Stimulated activated memory B cell treated with anti-CD40 and anti-IgM and Interleukin-4, amounts not matched to agents 10 μg/mL and 1 μg/mL and 100 μg/mL, for 72 hours (primary cell): ENCODE measurements at places on chromosomes 13 and 19.

DNA sequence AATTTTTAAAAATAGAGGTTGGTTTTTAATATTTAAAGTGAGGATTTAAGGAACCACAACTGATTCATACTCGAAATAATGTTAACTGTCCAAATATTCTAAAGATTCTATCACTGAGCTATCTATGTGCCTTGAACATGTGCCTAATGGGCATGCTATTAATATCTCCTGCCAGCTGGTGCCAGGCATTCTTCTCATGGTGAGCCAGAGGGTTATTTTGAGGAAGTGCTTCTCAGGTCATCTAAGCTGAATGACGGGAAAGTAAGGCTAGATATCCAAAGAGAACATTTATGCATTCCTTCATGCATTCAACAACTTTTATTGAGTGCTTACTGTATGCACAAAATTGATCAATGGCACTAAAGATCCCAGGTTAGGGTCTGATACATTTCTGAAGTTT lies 138.2 kb downstream of the PIBF1 start:
- no peak for ATAC-seq

DNA sequence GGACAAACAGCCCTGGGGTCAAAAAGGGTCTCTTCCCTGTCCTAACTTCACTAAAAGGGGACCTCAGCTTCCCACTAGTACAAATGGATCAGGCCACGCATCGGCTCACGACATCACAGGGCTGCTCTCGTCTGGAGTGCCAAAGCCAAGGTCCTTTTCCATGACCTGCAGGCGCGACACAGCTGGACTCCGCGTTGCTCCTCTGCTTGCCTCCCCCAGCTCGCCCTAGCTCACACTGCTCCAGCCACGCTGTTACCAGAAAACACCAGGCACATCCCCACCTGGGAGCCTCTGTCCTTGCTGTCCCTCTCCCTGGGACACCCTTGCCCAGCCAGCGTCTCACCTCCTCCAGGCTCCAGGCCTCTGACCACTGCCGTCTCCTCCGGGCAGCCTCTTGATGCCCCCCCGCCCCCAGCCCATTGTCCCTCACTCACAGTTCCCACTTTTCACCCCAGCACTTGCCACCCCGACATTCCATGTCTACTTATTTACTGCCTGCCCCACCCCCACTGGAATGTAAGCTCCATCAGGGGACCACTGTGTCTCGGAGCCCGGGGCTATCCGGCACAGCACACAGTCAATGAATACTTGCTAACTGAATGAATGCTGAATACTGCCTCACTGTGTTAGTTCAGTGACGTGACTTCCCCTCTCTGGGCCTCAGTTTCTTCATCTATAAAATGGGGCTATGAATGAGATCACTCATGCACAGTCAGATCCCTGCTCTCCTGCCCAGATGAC lies 20.7 kb downstream of the AKT2 start:
- no peak for ATAC-seq

GRCh38 chr19:3698974-3699740 lies 1.1 kb downstream of the PIP5K1C start:
- ATAC-seq: no peak

DNA sequence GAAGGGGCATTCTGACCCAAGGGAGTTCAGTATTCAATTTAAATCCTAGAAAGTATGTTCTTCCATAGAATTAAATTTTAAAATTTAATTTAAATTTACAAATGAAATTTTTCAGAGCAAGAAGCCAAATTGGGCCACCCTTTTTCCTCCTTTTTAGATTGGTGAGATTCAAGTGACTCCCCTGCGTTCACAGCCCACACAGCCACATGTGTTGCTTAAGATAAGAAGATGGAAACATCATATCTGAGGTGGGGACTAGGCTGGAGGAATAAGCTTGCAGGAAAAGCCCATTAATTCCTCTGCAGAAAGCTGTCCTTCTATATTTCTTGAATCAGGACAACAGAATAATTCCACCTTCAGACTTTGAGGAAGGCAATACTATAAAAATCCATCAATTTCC lies 392.7 kb upstream of the ZNF507 start:
- no peak for ATAC-seq

- ATAC-seq: no peak
Observed at GRCh38 chr13:93001866-93002461, 224.6 kb upstream of the GPC6 start.

DNA sequence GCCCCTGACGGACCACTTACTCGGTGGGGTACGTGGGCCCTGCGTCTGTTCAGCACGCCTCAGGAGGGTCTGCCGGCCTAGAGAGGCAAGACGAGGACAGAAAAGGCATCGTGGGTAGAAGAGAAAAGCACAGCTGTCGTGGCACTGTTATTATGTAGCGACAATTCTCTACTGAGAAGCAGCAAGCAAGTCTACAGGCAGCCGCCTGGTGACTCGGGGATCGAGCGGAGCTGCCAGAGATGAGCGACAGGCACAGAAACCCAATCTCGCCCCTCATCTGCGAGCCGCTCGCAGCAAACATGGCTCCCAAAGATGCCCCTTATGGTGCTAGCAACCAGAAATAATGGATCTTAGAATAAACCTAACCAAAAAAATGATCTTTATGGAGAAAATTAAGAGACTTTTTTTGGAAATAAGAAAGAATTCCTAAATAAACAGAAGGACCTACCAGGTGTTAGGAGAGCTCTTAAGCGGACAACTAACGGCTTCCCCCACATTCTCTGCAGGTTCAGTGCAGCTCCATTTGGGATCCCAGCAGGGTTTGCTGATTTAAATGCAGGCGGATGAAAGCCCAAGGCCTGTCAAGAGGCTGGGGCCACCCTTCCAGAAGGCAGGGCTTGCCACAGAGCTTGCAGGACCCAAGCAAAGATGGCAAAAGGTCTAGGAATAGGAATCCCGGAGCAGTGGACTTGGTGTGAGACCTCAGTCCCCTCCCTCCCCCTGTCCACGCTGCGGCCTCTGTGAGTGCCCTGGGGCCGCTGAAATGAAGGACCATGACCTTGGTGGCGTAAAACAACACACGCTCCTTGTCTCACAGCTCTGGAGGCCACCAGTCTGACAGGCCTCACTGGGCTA lies 152.6 kb downstream of the KDM4B start:
- ATAC-seq: no peak

GRCh38 chr13:96011291-96011872 lies 41.8 kb downstream of the UGGT2 start:
- no peak for ATAC-seq

DNA sequence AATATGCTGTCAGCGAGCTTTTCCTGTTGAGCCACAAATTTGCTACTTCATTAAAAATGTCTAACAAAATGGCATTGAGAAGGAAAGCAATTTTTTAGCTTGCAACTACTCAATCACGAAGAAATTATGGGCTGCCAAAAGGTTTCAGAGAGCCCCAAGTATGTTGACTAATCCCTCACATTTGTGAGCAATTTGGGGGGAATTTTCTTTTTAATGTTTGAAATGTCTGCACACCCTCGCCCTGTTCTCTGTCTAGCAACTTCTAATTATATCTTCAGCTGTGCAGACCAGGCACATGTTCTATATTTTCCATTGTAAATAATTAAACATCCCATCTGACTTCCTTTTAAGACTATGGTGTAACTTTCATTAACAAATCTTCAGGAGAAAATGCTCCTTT lies 192.9 kb downstream of the DCT start:
- ATAC-seq: no peak

- no peak for ATAC-seq
Observed at GRCh38 chr19:28399187-28399586, 813.8 kb downstream of the UQCRFS1 start.

- ATAC-seq: peak; percentile 79
Observed at GRCh38 chr19:39448271-39448670, 2.9 kb downstream of the SUPT5H start.

GRCh38 chr19:15812060-15812722 lies 3.3 kb downstream of the OR10H1 start:
- ATAC-seq: no peak

GRCh38 chr19:33419788-33420130 lies 46.2 kb downstream of the CEBPG start:
- ATAC-seq: no peak

DNA sequence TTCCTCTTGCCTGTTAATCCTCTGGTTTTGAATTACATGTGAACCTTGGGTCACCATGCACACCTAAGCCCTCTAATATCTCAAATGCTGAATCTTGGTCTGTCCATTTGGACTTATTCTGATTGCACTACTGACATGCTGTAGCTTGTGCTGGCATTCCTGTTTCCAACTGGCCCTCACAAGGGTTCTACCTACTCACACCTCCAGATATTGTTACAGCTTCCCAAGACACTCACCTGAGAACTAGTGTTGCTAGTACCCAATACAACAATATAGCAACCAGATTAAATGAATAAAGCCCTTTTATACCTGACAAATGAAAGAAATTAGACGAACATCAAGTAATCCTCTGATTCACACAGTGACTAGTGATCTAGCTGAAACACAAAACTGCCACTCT lies 16.6 kb downstream of the TEX30 start:
- no peak for ATAC-seq

DNA sequence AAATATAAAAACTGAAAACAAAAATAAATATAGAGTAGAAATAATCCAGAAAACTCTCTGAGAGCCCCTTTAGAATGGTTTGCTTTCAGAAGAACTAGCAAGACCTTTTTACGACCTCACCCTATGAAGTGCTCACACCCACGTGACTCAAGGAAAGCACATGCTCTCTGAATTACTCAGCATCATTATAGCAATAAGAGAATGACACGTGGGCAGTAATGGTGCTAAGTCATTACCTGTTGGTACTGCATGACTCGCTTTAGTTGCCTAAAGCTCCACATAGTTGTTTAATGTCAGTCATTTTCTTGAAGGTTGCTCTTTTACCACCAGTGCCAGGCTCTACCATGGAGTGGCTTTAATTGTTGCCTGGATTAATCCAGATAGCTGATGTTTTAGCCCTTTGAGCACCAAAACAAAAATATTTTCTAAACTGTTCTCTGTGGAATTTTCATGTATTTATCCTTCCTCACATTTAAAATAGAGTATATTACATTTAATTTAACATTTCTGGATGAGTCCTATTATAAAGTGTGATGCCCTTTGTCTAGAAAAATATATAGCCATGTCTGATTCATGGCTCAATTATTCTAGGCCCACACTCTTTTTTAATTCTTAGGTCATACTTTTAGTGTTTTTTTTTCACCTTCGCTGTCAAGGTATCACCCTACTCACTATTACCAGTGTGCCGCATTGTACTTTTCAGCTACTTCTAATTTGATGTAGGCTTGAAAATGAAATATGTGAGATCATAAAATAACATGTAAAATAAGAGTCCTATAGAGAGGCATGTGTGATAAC lies 56.8 kb downstream of the THSD1 start:
- peak; percentile 20 for ATAC-seq

DNA sequence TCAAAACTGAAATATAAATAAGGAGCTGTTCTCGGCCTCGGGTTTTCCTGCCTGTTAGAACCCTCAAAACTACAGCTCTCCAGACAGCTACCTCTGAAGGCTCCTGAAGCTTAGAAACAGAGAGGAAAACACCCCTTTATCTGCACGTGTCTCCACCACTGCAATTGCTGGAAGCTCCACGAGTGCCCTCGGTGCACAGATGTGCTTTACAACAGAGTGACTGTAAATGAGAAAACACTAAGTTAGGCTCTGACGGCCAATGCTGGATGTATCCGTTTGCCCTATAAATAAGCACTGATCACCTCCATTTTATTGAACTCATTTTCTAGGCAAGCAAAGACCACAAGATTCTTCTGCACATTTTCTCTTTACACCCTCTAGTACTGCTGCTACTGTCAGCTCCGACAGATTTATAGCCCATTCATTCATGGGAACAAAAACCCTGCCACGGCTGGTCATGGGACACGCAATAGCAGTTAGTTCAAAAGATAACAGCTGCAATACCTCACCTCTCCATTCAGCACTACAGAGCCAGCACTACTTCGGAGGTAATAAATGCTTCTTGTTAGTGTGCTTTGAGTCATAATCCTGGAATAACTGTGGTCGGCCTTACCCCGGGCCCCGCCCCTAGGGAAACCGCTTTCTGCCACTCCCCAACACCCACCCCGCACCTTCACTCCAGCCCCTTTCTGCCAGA lies 241.1 kb upstream of the ZNF507 start:
- no peak for ATAC-seq

DNA sequence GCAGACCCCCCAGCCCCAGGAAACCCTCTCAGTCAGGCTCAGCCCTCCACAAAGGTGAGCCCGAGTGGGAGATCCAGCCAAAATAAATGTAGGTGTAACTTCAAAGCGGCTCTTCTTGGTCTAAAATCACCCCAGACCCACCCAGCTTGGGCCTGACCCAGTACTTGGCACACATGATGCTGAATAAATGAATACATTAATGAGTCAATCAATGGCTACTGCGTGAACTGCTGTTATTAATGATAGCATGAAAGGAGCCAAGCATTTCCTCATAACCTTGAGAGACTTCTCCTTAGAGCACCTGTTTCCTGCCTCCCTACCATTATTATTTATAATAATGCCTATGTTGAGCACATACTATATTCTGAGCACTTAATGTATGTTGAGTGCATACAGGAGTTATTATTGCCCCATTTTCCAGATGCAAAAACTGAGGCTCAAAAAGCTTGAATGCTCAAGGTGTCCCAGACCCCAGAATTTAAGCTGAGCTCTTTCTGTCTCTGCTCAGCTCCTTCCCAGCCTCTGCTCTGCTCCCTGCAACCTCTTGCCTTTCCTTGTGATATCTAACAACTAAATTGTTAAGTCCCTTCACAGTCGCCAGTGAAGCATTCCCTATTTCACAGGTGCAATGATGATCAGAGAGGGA lies 4.3 kb downstream of the NOTCH3 start:
- ATAC-seq: no peak

DNA sequence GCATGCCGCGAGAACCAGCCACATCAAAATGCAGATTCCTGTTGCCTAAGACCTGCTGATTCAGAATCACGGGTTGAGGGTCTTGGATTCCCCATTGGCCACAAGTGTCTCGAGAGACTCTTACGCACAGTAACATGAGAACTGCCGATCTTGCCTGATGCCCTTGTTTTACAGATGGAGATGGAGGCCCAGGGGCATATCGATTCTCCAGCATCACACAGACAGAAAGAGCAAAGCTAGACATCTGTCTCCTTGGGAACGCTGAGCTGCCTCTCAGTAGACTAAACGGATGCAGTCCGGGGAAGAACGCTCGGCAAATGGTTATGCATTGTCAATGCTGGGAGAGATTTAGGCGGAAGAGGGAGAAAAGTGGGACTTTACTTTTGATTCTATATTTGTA lies 5.4 kb downstream of the NLRP12 start:
- no peak for ATAC-seq

- no peak for ATAC-seq
Observed at GRCh38 chr19:51324167-51324481, 12.7 kb downstream of the IGLON5 start.

DNA sequence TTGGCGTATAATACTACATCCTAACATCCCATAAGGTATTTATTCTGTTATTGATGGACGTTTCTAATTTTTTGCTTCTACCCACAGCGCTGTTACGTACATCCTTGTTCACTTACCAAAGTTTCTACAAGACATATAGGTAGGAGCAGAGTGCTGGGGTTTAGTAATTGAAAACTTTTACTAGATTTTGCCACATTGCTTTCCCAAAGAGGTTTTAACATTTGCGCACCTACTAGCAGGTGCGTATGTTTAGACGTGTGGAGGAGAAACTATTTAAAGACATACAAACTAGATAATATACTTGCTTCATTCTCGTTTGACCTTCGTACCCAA lies 559 bp upstream of the RPL21 start:
- ATAC-seq: peak; percentile 3

- ATAC-seq: peak; percentile 27
Observed at GRCh38 chr13:95160112-95160906, 140.9 kb downstream of the ABCC4 start.

GRCh38 chr13:98272549-98272948 lies 95.5 kb upstream of the RNF113B start:
- no peak for ATAC-seq

GRCh38 chr19:52070496-52070895 lies 21.9 kb upstream of the ZNF432 start:
- ATAC-seq: no peak
